Epithelial cell of proximal tubule (primary cell): ENCODE measurements at places on chromosomes 2 and 18. TPM values are rescaled to one million over a fixed set of nuclear protein-coding genes. Genes with fewer than 3 reads are reported as not detected.

The SPDYA gene
- not detected in 2 replicates for total RNA-seq

The DARS1 gene
- total RNA-seq = 82.8 and 86.0 TPM in 2 replicates

- DNase-seq = no peak
These were observed 17.0 kb upstream of the C1QL2 start for GRCh38 chr2:119175517-119175916.

DNA sequence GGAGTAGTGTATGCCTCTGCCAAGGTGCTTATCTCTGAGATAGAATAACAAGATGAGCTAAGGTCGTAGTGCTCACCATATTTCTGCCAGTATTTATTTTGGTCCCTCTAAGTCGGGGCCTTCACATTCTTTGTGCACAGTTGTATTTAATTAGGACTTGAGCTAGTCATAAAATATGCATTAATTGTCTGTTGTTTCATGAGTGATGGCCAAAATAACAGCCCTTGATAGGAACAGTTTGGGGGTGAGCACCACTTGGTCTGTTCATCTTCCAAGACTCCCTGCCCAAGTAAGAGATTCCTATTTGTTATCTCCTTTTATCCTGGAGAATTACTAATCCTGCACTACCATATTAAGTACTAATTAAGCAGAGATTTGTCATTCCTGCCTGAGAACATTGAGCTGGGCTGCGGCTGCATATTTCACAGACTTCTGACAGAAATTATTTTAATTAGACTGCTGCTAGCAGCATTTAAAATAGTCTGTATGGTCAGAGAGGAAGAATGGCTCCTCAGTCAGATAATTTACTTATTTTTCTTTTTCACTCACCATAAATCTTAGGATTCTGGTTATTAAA is 435.1 kb downstream of the MTX2 start:
- no peak for DNase-seq

DNA sequence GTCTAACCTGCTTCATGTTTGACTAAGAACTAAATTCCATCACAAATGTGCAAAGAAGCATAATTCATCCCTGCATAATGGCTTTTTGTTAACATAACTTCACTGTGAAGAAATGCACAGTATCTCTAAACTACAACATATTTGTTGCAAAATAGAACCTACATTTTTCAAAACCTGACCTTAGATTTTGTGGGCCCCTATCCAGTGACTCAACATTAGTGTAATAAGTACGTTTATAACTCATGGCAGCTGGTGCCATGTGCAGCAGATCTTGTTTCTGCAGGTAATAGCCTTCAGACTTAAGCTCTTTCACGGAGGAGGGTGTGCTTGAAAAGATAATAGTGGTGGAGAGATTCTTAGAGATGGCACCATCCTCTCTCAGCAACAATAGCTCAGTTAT is 28.6 kb upstream of the VWC2L start:
- DNase-seq = no peak

DNA sequence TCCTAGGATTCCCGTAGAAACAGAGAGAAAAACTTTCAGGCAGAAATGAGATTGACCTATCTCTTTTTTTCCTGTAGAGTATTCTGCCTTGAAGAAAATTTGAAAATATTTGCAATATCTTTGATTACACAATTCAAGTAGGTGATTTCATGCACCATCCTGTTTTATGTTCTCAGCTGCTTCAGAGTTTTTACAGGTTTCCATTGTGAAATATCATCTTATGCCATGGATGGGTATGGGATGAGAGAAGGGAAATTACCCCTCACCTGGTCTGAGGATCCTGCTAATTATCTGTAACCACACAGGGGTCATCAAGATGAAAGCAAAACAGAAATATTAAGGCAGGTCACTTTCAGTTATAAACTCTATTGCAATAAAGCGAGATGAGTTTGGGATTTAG is 264.8 kb downstream of the TXNL1 start:
- no peak for DNase-seq
